Uterine smooth muscle cell (primary cell): ENCODE measurements at places on chromosomes 12 and 14. TPM values are rescaled to one million over a fixed set of nuclear protein-coding genes. Genes with fewer than 3 reads are reported as not detected.

The ATL1 gene
- 7.2 and 10.0 TPM in 2 replicates for total RNA-seq

The DLK1 gene
- not detected in 2 replicates for total RNA-seq

The TMEM132C gene
- not detected in 2 replicates for total RNA-seq

The CISTR gene
- 0.75 TPM in 1 of 2 replicates, not detected in the other for total RNA-seq

The REM2 gene
- total RNA-seq = 0.12 and 0.22 TPM in 2 replicates

The HOXC5 gene
- under 0.01 TPM in 1 of 2 replicates, not detected in the other for total RNA-seq

The GZMB gene
- not detected in 2 replicates for total RNA-seq

The HPD gene
- total RNA-seq = 0.12 TPM in 1 of 2 replicates, not detected in the other

The PTPRO gene
- 0.50 and 0.55 TPM in 2 replicates for total RNA-seq

The RHEBL1 gene
- total RNA-seq = 0.62 and 1.8 TPM in 2 replicates

The PLBD1 gene
- 1.4 and 1.5 TPM in 2 replicates for total RNA-seq

The GNPTAB gene
- total RNA-seq = 31.0 and 39.9 TPM in 2 replicates
